ENCODE measurements at places on chromosomes 5 and 9.

DNA sequence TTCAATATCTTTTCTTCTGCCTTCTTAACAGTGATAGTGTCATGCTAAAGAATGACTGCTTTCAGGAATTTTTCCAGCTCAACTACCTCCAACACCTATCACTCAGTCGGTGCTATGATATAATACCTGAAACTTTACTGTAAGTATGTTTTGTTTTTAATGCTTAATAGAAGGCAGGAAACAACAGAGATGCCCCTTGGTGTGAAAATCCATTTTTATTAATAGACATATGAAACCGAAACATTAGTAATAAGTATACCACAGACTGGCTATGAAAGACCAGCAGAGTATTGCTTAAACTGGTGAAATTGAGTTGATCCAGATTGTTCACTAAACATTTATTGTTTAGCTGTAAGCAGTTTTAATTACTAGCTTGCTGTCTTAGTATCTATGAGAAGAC, 25.2 kb downstream of the SKP2 start:
- DNase-seq: no peak

DNA sequence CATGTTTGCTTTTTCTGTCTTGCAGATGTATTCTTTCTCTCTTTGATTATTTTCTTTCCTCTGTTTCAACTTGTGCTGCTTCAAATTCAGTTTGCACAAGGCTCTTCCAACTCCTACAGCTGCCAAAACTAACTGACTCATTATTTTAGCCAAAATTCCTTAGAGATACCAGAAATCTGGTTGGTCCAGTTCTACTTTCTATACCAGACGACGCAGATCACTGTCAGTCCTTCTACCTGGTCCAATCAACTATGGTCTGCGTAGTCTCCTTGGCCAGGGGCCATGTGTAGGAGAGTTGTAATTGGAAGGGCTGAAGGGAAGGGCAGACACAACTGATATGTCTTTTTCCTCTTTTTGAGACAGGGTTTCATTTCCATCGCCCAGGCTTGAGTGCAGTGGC, 51.9 kb upstream of the JAK2 start:
- DNase-seq: no peak

DNA sequence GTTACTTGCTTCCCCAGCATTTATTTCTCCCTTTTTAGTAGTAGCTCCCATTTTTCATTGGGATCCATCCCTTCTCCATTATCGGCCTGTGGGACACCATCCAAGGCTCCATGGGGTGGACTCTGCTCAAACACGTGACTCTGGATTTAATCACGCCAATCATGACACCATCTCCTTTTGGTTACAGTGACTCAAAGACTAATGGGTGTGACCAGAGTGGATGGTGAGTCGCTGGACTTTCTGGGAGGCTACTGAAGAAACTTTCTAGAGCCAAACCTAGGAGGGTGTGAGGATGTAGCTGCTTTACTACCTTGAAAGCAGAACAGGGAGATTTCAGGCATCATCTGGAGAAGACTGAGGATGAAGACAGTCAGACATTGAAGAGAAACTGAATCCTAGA, 93.1 kb downstream of the PJA2 start:
- no peak for DNase-seq

- no peak for DNase-seq
These were observed 69.7 kb downstream of the WNK2 start for GRCh38 chr9:93253633-93254032.

GRCh38 chr5:168474319-168474718, 12.0 kb upstream of the RARS1 start:
- no peak for DNase-seq

DNA sequence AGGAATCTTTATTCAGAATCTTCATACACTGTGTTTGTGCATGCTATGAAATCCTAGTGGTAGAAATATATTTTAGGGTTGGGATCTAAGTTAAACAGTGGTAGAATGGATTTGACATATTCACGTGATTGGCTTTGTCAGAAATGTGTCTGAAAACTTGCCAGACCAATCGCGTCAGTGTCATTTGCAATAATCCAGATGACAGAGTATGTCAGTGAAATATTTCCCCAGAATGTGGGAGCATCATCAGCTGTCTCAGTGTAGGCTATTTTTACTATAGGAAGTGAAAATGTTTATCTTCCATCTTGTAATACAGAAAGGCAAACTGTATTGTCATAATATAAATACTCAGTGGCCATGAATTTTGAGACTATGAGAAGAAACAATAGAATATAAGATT, 220.6 kb upstream of the EDIL3 start:
- no peak for DNase-seq
